ENCODE measurements at places on chromosomes 16 and 17. TPM values are rescaled to one million over a fixed set of nuclear protein-coding genes. Genes with fewer than 3 reads are reported as not detected.

PMFBP1 gene
- 0.50 TPM for total RNA-seq

SLC22A31 gene
- 0.33 TPM for total RNA-seq

HEATR9 gene
- total RNA-seq = 2.5 TPM

ARHGAP27 gene
- 31.3 TPM for total RNA-seq

ZSCAN10 gene
- 0.62 TPM for total RNA-seq

DNA sequence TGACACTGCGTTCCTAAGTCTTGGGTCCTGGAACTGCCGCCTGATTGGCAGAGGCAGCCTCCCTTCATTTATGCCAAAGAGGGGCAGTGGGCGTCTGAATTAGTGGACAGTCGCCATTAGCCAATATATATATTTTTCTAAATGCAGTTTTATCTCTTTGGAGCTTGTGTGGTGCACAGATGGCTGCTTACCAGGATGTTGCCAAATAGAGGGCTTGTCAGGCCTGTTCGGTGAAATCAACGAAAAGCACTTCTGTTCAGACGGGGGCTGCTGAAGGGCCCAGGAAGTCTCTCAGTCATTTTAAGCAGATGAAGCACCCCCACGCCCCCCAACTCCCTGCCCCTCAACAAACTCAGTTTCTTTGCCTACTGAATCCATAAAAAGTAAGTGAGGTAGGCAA, 66.0 kb downstream of the RAP1GAP2 start:
- DNase-seq = no peak

DNA sequence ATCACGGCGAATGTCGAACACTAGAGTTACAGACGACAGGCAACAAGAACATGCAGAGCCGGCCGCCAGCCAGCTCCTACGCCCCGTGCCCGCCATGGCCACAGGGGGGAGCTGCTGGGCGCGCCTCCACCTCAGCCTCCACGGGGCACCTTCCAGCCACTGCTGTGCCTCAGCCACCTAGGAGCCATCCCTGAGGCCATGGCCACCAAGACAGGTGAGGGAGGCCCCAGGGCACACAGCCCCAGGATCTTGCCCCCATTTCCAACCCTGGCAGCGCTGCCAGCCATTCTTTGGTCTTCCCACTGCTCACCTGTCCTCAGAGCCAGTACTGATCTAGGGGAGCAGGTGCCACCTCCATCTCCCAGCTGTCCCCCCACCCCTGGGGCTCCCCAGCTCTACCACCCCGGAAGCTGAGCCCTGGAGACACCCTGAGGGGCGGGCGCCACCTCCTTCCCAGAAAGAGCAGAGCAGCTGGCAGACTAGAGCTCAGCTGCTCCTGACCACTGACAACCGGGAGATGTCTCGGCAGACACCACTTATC, 11.8 kb downstream of the GNPTG start:
- DNase-seq = peak; percentile 49

DNA sequence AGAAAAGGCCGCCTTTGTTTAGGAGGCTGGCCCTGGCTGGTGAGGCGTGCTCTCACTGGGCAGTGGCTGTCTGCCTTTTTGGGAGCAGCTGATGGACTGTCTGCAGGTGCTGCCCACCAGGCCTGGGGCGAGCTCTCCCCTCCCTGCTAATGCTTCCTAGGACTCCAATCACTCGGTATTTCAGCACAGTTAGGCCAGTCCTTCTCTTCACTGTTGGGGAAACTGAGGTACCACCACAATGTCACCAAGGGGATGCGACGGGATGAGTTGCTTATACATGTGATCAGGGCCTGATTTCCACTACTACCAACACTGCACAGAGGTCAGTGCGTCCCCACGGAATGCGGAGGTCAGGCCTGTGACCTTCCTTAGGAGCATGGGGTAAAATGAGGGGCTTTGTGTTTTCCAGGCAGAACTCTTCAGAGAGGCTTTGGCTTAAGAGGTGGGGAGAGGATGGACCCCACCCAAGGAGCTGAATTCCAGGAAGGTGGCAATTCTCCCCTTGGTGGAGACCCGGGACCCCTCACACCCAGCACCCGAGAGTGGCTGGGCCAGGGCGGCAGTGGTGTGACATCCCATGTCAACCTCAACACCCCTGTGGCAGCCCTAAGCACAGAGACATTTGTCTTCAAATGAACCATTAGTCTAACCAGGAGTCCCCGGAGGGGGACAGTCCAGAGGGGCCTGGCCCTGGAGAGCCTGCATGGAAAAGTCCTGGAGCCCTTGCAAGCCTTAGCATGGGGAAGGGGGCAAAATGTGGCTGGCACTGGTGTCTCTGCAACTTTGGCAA, 86.4 kb downstream of the N4BP1 start:
- no peak for DNase-seq

DNA sequence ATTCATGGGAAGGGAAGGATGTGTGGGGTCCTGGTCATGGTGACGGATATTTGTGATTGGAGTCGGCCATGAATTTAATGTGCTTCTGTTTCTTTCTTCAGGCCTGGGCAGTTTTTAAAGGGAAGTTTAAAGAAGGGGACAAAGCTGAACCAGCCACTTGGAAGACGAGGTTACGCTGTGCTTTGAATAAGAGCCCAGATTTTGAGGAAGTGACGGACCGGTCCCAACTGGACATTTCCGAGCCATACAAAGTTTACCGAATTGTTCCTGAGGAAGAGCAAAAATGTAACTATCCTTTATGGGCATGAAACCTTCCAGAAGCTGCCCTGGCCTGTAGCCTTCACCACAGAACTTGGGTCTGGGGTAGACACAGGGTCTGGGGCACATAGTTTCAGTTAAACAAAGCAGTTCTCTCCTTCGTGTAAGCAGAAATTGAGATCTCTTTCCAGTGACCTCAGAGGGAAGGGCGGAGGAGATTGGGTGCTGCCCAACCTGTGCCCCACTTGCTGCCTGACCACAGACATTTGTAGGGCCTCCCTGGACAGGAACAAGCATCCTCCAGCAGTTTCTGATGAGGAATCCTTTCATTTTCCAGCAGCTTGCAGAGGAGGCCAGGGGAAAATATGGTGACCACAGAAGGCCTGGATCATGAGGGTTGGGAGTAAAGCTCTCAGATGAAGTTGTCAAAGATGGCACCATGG, 10.1 kb downstream of the IRF8 start:
- DNase-seq = no peak

GRCh38 chr17:40582328-40582901, 17.1 kb upstream of the CCR7 start:
- peak; percentile 85 for DNase-seq

DNA sequence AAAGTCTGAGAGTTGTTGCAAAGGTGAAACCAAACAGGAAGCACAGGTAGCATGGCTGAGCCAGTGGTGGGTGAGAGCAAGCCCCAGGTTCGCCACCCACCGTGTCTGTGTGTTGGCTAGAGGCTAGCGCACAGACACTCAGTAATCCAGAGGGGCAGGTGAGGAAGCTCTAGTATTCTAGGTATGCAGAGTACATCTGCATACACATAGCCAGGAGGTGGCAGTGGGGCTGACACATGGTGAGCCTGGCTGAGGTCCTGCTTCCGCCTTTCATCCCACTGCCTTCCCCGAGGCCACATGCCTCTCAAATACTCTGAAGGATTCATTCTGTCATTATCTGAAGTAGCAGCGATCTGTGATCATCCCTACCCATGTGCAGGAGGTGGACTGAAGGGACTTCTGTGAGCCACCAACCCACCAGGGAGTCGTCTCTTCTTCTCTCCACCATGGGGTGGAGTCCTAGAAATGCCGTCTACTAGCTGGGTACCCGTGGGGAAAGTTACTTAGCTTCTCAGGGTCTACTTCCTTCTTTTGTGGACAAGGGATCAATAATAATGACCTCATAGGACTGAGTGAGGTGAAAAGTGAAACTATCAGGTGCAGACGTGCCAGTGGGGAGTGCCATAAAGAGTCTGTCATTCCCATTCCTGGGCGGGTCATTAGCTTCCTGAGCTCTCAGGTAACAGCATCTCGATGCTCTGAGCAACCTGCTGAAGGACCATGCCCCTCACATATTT, 36.0 kb upstream of the ICAM2 start:
- no peak for DNase-seq

- no peak for DNase-seq
Measured at GRCh38 chr17:17748179-17748578, 66.9 kb downstream of the RAI1 start.

- no peak for DNase-seq
Measured at GRCh38 chr17:44311562-44312181, 3.3 kb downstream of the RUNDC3A start.

DNA sequence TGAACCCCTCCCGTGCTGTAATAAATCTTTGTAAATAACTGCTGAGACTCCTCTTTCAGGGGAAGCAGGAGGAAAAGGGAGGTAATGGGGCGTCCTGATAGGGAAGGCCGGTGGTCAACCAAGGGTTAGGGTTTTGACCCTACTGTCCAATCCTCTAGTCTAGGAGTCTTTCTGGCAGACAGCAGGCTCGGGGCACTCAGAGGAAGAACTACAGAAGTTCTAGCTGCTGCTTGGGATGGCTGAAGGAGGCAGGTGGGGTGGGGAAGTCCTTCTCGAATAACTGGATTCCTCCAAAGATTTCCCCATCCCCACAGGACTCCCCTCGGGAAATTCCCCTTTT, 387 bp upstream of the STARD3 start:
- DNase-seq = no peak

DNA sequence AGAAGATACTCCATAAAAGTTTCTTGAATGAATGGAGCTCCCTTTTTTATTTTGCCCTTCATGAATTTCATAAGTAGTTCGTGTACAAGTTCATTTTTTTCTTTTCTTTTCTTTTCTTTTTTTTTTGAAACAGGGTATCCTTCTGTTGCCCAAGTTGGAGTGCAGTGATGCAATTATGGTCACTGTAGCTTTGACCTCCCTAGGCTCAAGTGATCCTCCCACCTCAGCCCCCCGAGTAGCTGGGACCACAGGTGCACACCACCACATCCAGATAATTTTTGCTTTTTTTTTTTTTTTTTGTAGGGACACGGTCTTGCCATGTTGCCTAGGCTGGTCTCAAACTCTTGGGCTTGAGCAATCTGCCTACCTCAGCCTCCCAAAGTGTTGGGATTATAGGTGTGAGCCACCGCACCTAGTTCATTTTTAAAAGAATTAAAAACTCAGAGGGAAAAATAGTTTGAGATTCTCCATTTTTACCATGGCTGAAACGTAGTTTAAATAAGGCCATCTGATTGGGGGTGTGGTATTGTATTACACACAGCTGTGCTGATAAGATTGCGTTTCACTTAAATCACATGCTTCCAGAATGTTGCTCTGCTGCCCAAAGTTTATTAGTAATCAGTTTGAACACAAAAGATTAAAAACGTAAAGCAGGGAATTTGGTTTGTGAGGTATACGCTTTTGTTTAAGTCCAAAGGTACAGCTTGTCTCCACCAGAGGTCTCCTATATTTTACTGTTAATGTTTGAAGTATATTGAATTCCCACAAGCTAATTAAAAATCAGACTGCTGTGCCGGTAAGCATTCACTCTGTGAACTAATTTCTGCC, 154.1 kb downstream of the SOCS1 start:
- no peak for DNase-seq

Measured in CD8-positive, alpha-beta T cell (primary cell).